ENCODE measurements at places on chromosomes 12 and 14. TPM values are rescaled to one million over a fixed set of nuclear protein-coding genes. Genes with fewer than 3 reads are reported as not detected.

- no peak for DNase-seq
Observed at GRCh38 chr12:30974746-30975500, 48.4 kb downstream of the TSPAN11 start.

The LRP1 gene
- 95.2 TPM for polyA plus RNA-seq

DNA sequence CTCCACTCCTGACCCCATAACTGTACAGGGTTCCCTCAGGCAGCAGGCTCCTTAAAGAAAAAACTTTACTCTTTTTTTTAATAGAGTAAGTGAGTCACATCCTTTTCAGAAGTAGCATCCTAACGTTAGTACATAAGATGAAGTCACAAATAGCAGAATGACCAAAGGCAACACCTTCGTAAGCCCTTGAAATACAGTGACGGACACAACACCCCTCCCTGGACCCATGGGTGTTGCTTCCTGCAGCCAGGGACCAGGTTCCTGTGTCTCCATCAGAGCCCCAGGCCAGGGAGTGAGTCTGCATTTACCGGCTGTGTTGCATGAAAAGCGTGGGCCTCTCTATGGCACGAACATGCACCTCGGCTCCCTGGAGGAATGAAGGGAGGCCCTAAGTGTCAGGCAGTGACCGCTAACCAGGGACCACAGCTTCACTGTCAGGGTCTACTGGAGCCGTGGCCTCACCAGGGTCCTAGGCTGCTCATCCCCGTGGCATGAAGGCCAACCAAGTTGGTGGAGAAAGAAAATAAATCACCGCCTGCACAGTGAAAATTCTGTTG is 340.0 kb upstream of the SFSWAP start:
- no peak for DNase-seq

The GEMIN2 gene
- 17.4 TPM for polyA plus RNA-seq

The MYF6 gene
- polyA plus RNA-seq, result 90.3 TPM

The LBHD2 gene
- polyA plus RNA-seq, result not detected

DNA sequence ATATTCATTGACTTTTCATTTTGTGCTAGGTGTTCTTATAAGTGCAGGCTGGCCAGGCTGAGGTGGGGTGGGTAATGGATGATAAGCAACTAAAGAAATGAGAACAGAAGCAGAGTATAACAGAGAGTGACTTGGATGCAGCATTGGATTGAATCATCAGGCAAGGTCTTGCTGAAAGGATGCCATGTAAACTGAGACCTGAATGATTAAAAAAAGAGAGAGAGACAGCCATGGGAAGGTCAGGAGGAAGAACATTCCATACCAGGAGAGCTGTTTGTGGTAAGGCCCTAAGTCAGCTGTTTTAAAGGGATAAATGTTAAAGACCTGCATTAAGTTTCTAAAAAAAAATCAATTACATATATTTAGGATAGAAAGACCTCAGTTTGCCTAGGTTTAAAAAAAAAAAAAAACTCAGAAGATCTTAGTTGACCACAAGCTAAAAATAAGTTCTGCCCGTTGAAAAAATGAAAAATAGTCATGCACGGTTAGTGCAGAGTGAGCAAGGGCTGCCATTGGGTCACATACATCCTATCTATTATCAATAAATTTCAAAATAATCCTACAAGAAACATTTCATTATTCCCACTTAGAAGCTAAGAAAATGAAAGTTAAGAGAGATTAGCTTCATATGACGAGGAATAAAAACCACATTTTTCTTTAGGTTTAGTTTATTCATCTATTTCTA is 37.2 kb downstream of the IFNG start:
- no peak for DNase-seq

DNA sequence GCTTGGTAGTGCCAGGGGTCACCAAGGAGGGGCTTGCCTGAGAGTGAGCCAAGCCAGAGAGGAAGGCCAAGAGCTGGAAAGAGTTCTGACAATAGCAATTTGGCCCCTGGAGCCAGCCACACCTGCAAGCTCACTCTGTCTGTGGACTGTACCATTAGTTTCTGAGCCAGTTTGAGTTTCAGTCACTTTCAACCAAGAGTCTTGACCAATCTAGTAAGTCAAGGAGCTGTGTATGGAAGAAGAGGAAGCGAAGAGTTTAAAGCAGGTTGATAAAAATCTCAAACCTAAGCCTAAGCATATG is 38.5 kb downstream of the NT5DC3 start:
- DNase-seq, result no peak

GRCh38 chr14:22251090-22251489 is 337.9 kb downstream of the DAD1 start:
- DNase-seq, result no peak

Measured in forelimb muscle (tissue), 1 donor.